ENCODE measurements at places on chromosomes 13 and 19.

- DNase-seq: no peak
Observed at GRCh38 chr13:50678464-50679162, 164.9 kb downstream of the DLEU7 start.

GRCh38 chr19:55632463-55632834, 8.1 kb upstream of the ZNF784 start:
- peak; percentile 94 for DNase-seq

- no peak for DNase-seq
Observed at GRCh38 chr13:97961340-97961739, 7.9 kb downstream of the IPO5 start.

DNA sequence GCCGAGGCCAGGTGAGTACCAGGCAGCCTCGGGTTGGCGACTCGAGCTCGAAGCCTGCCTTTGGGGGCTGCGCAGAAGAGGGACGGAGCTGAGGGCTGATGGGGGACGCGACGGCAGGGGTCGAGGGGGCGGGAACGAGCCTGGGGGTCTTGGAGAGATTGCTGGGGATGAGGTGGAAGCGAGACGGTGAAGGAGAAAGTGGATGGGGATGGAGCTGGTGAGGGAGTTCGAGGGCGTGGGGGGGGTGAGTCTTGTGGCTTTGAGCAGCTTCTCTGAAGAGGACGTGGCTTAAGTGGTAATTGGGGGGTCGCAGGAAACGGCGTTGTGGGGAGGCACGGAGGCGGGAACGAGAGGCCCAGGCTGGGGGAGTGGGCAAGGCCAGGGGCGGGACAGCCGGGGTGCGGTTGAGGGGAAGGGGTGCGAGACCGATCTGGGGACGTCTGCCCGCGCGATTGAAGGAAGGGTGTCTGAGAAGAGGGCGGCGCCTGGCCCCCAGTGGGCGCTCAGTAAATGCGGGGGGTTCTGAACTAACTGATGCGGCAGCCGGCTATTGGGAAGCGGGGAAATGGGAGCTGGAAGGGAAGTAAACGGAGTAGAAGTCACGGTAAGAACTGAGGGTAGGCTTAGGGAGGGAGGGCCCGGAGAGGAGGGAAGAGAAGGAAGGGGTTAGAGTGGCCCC, 426 bp downstream of the MYO9B start:
- DNase-seq: no peak

GRCh38 chr13:102117175-102117831, 284.5 kb downstream of the FGF14 start:
- DNase-seq: no peak

- DNase-seq: no peak
Observed at GRCh38 chr19:41861846-41862245, 1.8 kb downstream of the RPS19 start.

GRCh38 chr13:77725071-77725470, 27.6 kb downstream of the SLAIN1 start:
- no peak for DNase-seq

DNA sequence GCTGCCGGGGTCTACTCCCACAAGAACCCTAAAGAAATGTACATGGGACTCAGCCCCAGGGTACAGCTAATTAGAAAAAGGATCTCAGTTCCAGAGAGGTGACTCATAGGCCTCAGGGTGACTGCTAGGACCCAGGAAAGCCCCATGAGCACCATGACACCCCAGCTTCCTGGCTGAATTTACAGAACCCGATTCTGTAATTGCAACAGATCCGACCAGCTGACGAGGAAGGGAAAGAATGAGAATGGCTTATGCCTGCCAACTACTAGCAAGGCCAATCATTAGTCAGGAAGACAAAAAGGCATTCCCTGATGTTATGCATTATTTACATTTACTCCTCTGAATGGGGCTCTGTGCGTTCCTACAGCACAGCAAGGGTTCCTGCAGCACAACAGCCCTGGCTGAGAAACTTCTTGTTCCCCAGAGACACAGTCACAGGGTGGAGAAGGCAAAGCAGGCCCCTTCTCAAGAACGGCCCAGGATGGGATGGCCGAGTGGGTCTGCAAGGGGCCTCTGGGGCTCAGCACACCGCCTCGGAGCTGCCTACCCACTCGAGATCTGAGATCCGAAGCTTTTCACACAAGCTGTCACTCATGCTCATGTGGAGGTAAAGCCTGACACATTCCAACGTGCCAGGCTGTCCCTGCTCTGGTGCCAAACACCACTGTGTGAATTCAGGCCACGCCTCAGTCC, 27.2 kb downstream of the PBX4 start:
- DNase-seq: peak; percentile 55

GRCh38 chr19:15177269-15178116, 23.3 kb downstream of the NOTCH3 start:
- DNase-seq: peak; percentile 82

GRCh38 chr13:100673713-100674571, 653 bp downstream of the TMTC4 start:
- peak; percentile 9 for DNase-seq

DNA sequence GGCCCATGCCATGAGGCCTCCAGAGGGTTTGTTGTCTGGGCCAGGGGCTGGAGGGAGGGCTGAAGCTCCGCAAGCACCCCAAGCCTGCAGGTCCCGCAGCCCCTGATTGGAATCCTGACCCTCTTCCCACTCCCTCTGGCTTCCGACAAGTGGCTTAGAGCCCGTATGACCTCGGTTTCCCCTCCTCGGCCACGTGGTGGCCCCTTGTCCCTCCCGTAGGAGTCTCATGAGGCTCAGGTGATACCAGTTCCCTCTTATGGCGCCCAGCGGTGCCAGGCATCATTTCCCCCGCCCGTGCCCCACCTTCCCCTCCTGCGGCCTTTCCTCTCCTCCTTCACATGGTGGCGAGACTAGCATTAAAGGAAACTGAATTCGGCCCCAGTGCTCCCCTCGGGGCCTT, 6.1 kb downstream of the THOP1 start:
- DNase-seq: no peak

DNA sequence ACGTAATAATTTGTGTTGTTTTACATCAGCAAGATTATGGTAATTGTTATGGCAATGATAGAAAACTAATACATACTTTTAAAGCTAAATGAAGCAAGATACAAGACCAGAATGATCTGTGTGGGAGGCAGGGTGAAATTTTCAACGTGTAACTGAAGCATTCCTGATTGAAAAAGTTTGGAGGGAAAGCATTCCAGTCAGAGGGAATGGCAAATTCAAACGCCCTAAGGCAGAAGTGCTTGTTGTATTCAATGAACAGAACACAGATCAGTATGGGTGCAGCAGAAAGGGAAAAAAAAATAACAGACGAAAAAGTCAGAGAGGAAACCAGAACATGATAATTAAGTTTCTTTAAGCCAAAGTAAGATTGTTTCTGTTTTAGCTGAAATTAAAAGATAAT, 928.5 kb upstream of the SLITRK1 start:
- DNase-seq: no peak

Data from stimulated activated CD4-positive, alpha-beta T cell treated with anti-CD3 and anti-CD28 coated beads, Interleukin-2, amount 100 ng/mL, for 48 hours (primary cell).